ENCODE measurements at places on chromosomes 3 and 15.

- no peak for DNase-seq
Measured at GRCh38 chr3:111392894-111393398, 149.1 kb upstream of the CD96 start.

DNA sequence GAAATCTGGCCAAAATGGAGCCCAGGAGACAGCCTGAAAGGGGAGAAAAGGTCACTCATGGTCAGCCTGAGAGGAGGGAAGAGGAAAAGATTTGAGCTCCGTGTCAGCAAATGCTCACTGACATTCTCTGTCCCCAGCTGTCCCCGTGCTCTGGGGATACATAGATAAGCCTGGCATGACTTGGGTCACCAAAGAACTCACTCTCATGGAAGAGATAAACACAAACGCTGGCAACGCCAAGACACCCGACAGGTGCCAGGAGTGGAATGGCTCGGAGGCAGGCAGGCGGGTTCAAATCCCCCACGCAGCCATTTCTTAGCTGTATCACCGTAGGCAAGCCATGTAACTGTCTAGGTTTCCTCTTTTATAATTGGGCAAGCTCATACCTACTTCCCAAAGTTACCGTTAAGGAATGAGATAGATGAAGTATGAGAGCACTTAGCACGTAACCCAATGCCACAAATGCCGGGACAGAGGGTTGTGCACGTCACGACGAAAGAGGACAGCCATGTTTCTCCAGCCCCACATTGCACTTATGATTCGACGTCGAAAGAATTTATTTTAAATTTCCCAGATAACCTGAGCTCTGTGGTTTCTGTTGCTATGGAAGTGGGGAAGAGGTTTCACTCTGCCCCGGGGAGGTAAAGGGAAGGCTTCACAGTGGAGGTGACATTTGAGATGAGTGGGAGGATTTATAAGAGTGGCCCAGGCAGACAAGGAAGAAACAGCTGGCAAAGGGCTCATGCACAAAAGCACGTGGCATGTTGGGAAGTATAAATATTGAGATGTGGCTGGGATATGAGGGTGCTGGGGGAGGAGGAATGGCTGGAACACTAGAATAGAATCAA, 41.4 kb upstream of the TSEN2 start:
- DNase-seq: no peak

DNA sequence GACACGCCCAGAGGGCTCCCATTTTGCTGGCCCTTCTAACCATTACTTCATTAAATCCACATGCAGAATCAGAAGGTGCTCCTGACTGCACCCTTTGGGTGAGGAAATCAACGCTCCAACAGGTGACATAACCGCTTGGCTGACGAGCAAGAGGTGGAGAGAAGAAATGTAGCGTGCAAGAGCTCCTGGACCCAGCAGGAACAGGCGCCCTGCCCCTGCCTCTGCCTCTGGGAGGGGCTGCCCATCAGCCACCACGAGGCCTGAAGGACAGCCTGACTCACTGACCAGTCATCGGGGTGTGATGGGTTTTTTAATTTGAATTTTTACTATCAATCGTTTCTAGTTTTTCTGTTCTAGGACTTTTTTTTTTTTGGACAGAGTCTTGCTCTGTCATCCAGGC, 218.2 kb downstream of the ADAMTS17 start:
- no peak for DNase-seq

DNA sequence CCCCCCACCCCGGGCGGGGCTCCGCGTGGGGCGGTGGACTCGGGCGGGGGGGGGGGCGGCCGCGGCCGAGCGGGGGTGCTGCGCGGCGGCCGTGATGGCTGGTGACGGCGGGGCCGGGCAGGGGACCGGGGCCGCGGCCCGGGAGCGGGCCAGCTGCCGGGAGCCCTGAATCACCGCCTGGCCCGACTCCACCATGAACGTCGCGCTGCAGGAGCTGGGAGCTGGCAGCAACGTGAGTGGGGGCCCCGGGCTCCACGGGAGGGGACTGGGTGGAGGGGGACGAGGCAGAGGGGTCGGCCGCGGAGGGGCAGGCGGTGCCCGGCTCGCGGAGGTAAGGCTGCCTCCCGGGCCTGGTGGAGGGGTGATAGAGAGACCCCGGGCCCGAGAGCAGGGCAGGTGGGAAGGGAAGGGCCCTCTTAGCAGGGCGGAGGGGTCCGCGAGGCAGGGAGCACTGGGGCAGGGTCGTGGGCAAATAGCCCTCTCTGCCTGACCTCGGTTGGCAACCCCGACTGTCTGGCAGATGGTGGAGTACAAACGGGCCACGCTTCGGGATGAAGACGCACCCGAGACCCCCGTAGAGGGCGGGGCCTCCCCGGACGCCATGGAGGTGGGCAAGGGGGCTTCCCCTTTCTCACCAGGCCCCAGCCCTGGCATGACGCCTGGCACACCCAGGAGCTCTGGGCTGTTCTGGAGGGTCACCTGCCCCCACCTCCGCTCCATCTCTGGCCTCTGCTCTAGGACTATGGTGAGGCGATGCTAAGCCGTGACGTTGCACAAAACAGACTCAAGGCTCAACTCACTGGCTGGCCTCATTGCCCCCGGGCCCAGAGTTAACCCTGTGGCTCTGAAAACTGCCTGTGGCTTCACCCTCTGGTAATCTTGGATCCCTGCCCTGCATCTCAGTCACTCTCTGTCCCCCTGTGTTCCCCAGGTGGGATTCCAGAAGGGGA, at the start of gene ECE2:
Gene ECE2, plus strand, starts transcription at position 62 of the 950 bp plus-strand sequence. Its CDS starts 132 bp downstream, at position 194.
- DNase-seq: no peak

DNA sequence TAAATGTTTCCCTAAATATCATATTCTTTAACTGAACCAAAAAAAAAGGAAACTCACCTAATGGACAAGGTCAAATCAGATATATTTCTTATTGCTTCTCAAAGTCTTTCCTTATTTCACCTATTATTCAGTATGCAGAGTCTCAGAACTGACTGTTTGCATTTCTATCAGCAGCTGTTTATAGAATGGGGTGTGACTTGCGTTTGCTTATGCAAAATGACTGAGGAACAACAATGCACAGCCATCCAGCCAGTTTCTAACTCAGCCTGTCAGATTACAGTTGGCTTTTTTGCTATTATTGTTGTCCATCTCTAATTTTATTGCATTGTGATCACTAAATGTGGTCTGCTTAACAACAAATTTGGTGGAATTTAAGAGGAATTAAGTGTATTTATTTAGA, 40.7 kb downstream of the RAB27A start:
- DNase-seq: no peak

GRCh38 chr15:76953913-76954312, 22.4 kb downstream of the RCN2 start:
- no peak for DNase-seq

- DNase-seq: no peak
Measured at GRCh38 chr15:56552659-56553058, 87.7 kb upstream of the MNS1 start.

GRCh38 chr3:195114786-195115599, 156.0 kb downstream of the XXYLT1 start:
- DNase-seq: no peak

- no peak for DNase-seq
Measured at GRCh38 chr3:53342353-53342752, 5.0 kb downstream of the DCP1A start.

- no peak for DNase-seq
Measured at GRCh38 chr3:108222853-108223565, 785 bp upstream of the IFT57 start.

DNA sequence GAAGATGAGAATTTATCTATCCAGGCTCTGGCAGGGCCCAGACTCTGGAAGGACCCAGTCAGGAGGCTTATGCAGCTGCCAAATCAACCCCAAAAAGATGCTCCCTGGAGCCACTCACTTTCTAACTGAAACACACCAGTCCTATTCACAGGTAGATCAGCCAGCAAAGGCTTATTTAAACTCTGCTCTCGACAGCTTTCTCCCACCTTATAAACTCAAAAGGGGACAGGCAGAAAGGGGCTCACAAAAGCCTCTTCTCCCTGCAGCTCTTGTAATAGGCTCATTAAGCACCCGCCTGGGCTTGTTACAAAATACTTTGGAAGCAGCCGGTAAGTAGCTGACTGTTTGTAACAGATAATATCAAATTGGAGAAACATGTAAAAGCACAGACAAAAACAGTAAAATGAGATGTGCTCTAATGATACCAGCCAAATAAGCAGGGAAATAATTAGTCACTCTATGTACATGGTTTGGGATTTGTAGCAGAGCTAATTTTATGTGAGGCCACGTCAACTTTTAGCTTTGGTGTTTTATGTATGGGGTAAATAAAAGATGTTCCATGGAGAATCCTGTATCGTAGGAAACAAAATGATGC, 213.8 kb downstream of the NR2F2 start:
- DNase-seq: no peak

GRCh38 chr3:56118968-56119367, 349.3 kb downstream of the ERC2 start:
- no peak for DNase-seq

- no peak for DNase-seq
Measured at GRCh38 chr3:151281671-151282324, 3.5 kb upstream of the P2RY14 start.

DNA sequence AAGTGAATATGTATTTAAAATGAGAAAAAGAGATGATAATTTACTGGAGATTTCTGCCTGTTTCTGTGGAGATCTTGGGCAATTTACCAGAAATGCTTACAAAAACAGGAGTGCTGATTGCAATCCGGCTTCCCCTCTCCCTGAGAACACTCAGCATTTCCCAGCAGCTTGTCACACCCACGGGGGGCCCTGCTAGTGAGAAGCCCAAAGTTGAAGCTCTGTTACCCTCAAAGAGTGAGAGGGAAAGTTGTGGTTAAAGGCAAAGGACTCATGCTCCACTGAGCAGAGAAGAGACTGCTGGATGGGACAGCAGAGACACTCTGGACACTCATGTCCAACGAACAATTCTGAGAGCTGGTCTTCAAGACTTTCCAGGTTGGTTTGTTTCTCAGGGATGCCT, 2.9 kb downstream of the MCTP2 start:
- no peak for DNase-seq

DNA sequence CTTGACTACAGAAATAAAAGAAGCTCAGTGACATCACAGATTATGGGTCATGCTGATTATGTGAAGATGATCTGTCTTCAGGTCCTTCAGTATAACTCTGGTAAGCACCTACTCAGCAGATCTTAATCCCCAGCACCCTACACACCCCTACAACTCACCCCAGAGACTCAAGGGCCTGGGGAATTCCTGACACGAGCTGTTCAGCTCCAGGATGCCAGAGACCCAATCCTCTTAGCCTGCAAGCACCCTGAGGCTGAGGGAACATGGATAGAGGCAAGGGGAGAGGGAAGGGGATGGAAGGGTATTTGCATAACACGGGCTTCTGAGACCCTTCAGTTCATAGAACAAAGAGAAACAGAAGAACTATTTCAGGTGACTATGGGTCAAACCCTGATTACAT, 13.0 kb downstream of the GLB1 start:
- no peak for DNase-seq

DNA sequence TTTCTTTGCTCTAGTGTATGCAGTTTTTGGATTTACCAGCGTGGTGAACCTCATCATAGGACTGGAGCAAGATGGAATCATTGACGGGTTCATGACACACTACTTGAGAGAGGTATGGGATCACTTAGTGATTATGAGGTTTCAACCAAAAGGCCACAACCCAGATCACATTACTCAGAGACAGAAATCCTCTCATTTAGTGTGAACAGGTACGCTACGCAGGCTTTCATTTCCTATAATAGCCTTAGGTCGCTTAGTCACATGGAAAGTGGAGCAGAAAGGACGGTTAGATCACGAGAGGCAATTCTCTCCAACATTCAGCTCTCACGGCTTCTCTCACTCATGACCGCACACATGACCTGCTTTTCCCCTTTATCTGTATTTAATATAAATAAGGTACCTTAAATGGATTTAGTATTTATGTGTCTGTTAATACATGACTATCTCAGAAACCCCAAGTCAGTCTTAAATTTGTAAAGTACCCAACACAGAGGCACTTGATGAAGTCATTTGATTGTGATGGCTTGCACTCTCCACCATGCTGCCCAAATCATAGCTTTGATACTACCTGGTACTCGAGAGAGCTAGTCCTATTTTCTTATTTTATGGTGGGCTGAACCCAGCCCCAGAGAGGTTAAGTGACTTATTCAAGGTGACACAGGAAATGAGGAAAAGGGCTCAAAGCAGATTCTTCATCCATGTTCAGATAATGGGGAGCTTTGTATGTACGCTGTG, 8.6 kb downstream of the TM6SF1 start:
- no peak for DNase-seq

GRCh38 chr3:11072631-11073030, 80.1 kb downstream of the SLC6A1 start:
- no peak for DNase-seq

GRCh38 chr3:62318752-62319569, 54.4 kb downstream of the FEZF2 start:
- DNase-seq: peak; percentile 32
